ENCODE measurements at places on chromosomes 2 and 18. TPM values are rescaled to one million over a fixed set of nuclear protein-coding genes. Genes with fewer than 3 reads are reported as not detected.

The DSC1 gene
- not detected for total RNA-seq

The C2orf66 gene
- 1.2 TPM for total RNA-seq

- DNase-seq = no peak
- H3K36me3 ChIP-seq = peaks cover 5% of the 10 kb centered on the region
- no peak overlapping the region for H3K4me3 ChIP-seq
- H3K27me3 ChIP-seq = no peaks in the 10 kb centered on the region
These were observed 6.2 kb downstream of the ARMC9 start for GRCh38 chr2:231204581-231204980.

GRCh38 chr2:196725218-196725617 is 74.3 kb downstream of the GTF3C3 start:
- no peaks in the 10 kb centered on the region for H3K27me3 ChIP-seq
- H3K27ac ChIP-seq = no peak overlapping the region
- no peak for DNase-seq
- no peaks in the 10 kb centered on the region for H3K36me3 ChIP-seq
- H3K4me1 ChIP-seq = no peaks in the 10 kb centered on the region
- no peak overlapping the region for H3K4me3 ChIP-seq

GRCh38 chr2:238131761-238132462 is 6.6 kb upstream of the KLHL30 start:
- H3K4me1 ChIP-seq = no peaks in the 10 kb centered on the region
- peaks cover 4% of the 10 kb centered on the region for H3K27me3 ChIP-seq
- H3K36me3 ChIP-seq = no peaks in the 10 kb centered on the region
- DNase-seq = no peak
- H3K4me3 ChIP-seq = no peak overlapping the region

DNA sequence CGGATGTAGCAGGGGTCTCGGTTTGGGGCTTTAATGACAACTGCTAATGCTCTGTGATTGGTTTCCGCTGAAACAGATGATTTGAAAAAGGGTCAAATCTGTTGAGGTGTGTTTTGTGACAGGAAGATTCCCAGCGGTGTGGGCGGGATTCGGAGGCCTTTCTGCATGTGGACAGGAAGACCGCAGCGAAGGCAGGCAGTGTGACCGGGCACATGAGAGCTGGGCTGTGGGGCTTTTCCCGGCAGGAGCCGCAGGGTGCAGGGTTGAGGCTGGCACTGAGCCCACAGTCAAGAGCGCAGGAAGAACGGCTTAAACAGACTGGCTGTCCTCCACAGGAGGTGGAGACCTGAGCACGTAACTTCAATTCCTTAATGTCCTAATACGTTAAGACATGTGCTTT is 180.0 kb upstream of the TPO start:
- no peaks in the 10 kb centered on the region for H3K27me3 ChIP-seq
- no peaks in the 10 kb centered on the region for H3K36me3 ChIP-seq
- no peak overlapping the region for H3K4me3 ChIP-seq
- no peak overlapping the region for H3K27ac ChIP-seq

The TFCP2L1 gene
- 7.5 TPM for total RNA-seq

- peak within 1 kb of the TSS; percentile 91 for H3K4me3 ChIP-seq
- no peaks in the 10 kb centered on the region for H3K27me3 ChIP-seq
- DNase-seq = peak; percentile 90
- no peaks in the 10 kb centered on the region for H3K4me1 ChIP-seq
- H3K27ac ChIP-seq = peak within 1 kb of the TSS; percentile 99
These were observed at the start of gene USP34 for GRCh38 chr2:61470965-61471904. USP34 (minus strand) TSS chr2:61471087; CDS start chr2:61470692, 395 bp downstream.

- no peak for DNase-seq
- H3K27me3 ChIP-seq = no peaks in the 10 kb centered on the region
- no peak overlapping the region for H3K4me3 ChIP-seq
- no peaks in the 10 kb centered on the region for H3K36me3 ChIP-seq
These were observed 61.3 kb downstream of the IL1R2 start for GRCh38 chr2:102053096-102053495.

- H3K27me3 ChIP-seq = no peaks in the 10 kb centered on the region
- DNase-seq = no peak
- no peak overlapping the region for H3K27ac ChIP-seq
These were observed 8.1 kb upstream of the WIPF1 start for GRCh38 chr2:174605687-174606086.

- no peak overlapping the region for H3K4me3 ChIP-seq
- H3K4me1 ChIP-seq = no peaks in the 10 kb centered on the region
- no peak for DNase-seq
These were observed 37.7 kb upstream of the MEX3C start for GRCh38 chr18:51235009-51235789.

DNA sequence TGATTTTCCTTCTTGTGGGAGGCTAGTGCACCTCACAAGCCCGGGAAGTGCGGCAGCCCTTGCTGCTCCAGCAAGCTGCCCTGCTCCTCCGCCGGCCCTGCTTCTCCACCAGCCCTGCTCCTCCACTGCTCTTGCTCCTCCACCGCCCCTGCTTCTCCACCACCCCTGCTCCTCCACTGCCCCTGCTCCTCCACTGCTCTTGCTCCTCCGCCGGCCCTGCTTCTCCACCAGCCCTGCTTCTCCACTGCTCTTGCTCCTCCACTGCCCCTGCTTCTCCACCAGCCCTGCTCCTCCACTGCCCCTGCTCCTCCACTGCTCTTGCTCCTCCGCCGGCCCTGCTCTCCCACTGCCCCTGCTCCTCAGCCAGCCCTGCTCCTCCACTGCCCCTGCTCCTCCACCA is 95.6 kb downstream of the NDUFA10 start:
- peak; percentile 31 for DNase-seq
- H3K27me3 ChIP-seq = no peaks in the 10 kb centered on the region
- H3K4me1 ChIP-seq = no peaks in the 10 kb centered on the region
- no peak overlapping the region for H3K4me3 ChIP-seq

GRCh38 chr2:25566694-25567093 is 106.7 kb downstream of the DTNB start:
- H3K4me1 ChIP-seq = no peaks in the 10 kb centered on the region
- no peak overlapping the region for H3K27ac ChIP-seq
- no peak for DNase-seq
- no peaks in the 10 kb centered on the region for H3K27me3 ChIP-seq
- H3K36me3 ChIP-seq = no peaks in the 10 kb centered on the region

DNA sequence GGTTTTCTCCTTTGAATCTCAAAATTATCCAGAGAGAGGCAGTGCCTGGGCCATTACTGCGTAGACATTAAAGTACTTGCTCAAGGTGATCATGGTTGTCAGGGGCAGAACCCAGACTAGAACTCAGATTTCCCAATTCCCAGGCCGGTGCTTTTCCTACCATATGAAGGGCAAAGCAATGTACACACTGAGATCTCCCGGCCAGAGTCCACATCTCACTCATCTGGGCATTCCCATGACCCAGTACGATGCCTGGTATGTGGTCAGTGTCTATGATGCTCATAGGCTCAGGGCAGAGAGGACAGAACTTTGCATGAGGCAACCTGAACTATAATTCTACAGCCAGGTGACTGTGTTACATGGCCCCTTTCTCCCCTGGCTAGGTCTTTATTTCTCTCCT is 531.4 kb downstream of the TDRD15 start:
- no peaks in the 10 kb centered on the region for H3K4me1 ChIP-seq
- no peaks in the 10 kb centered on the region for H3K36me3 ChIP-seq
- DNase-seq = no peak
- H3K4me3 ChIP-seq = no peak overlapping the region

The ITGA4 gene
- 6.7 TPM for total RNA-seq

DNA sequence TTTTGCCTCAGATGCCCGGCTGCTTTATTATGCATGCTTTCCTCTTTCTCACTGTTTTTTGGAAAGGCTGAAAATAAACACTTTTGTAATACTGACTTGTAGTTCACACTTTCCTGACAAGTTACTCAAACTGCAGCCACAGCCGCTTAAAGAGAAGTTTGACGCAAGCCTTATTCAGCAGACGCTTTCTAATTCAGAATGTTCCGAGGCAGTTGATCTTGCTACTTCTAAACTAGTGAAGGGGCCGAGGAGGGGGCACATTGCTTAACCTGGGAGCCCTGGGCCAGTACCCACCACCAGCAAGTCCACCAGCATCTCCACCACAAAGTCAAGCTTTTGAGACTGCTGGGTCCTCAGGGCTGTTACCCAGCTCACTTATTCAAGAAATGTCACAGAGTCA is 71.8 kb upstream of the SPRED2 start:
- no peaks in the 10 kb centered on the region for H3K36me3 ChIP-seq
- no peak overlapping the region for H3K4me3 ChIP-seq
- H3K4me1 ChIP-seq = no peaks in the 10 kb centered on the region

DNA sequence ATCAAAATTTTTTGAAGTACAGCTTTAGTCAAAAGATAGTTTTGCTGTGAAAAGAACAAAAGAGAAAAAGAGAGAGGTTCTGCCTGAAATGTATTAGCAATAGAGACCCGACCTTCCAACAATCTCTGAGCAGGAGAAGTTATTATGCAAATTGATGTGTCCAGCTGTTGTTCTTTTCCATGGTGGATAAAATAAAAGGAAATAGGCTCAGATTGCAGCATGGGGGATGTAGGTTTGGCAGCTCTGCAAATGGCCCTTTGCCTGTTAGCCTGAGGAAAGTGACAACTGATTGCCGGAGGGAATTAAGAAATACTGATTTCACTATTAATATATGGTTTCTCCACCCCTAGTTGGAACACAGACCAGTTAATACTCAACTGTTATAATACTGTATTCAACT is 1283.2 kb upstream of the NXPH2 start:
- no peak overlapping the region for H3K4me3 ChIP-seq
- DNase-seq = no peak
- no peaks in the 10 kb centered on the region for H3K4me1 ChIP-seq
- no peaks in the 10 kb centered on the region for H3K27me3 ChIP-seq

- H3K27me3 ChIP-seq = peaks cover 5% of the 10 kb centered on the region
- H3K36me3 ChIP-seq = no peaks in the 10 kb centered on the region
- no peak overlapping the region for H3K4me3 ChIP-seq
- no peak overlapping the region for H3K27ac ChIP-seq
- no peak for DNase-seq
These were observed 5.7 kb upstream of the PIK3C3 start for GRCh38 chr18:41949206-41949920.

- H3K36me3 ChIP-seq = no peaks in the 10 kb centered on the region
- no peak for DNase-seq
- no peak overlapping the region for H3K27ac ChIP-seq
- no peaks in the 10 kb centered on the region for H3K27me3 ChIP-seq
These were observed 387.8 kb downstream of the ZNF521 start for GRCh38 chr18:24964216-24964615.

GRCh38 chr18:77062518-77063003 is 70.0 kb downstream of the MBP start:
- no peak for DNase-seq
- no peaks in the 10 kb centered on the region for H3K27me3 ChIP-seq
- no peak overlapping the region for H3K4me3 ChIP-seq

DNA sequence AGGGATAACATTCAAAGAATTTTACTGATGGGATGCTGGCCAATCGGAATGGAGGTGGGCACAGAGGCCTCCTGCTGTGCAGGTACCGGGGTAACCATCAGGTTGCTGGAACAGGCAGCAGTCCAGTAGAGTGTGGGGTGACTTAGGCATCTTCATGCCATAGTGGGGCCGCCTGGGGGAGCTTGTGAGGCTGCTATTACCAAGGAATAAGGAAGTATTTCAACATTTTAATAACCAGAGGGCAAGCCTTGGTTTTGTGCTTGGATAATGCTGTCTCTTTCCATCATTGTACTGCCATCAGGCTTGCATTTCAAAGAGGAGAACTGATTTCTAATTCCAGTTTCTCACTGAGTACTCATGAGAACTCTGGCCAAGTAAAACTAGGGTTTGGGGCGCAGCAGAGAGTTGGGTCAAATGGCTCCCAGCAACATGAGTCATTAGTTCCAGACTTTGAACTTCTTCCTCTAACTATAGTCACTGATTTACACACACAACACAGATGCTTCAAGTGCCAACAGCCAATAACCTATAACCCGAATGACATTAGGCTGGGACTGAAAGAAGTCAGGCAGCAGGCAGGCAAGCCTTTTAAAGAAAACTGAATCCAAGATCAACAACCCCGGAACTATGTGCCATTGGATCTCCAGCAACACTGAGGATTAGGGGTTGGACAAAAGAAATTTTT is 56.1 kb upstream of the FHL2 start:
- peak overlapping the region; percentile 23 for H3K27ac ChIP-seq
- DNase-seq = no peak
- H3K27me3 ChIP-seq = no peaks in the 10 kb centered on the region
- no peaks in the 10 kb centered on the region for H3K4me1 ChIP-seq

- no peak overlapping the region for H3K4me3 ChIP-seq
- H3K27ac ChIP-seq = no peak overlapping the region
- H3K27me3 ChIP-seq = no peaks in the 10 kb centered on the region
These were observed 331.3 kb downstream of the CYRIA start for GRCh38 chr2:16334366-16334765.

GRCh38 chr18:2994603-2995432 is 18.1 kb downstream of the LPIN2 start:
- no peak overlapping the region for H3K4me3 ChIP-seq
- no peaks in the 10 kb centered on the region for H3K4me1 ChIP-seq

DNA sequence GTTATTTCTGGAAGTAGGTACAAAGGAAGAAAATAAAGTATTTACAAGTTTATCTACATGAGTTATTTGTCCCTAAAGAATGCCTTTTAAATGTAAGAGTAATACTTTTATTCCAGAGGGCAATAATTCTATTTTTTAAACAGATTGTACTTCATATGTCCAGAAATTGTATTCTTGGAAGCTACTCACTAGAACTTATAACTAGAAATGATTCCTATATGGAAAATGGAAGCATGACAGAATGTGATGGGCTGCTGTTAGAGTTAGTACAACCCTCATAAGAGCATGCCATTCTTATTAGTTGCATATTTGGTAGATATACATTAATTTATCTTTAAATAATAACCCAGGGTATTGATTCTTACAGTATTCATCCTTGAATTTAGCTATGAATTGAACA is 362.0 kb downstream of the FSIP2 start:
- no peaks in the 10 kb centered on the region for H3K36me3 ChIP-seq
- DNase-seq = no peak
- H3K4me3 ChIP-seq = no peak overlapping the region
- H3K27me3 ChIP-seq = no peaks in the 10 kb centered on the region
- no peaks in the 10 kb centered on the region for H3K4me1 ChIP-seq

The IL1R2 gene
- total RNA-seq = 9.8 TPM

The DUSP28 gene
- total RNA-seq = 5.9 TPM

GRCh38 chr18:3345452-3345851 is 83.5 kb downstream of the MYL12B start:
- H3K4me3 ChIP-seq = no peak overlapping the region
- no peaks in the 10 kb centered on the region for H3K27me3 ChIP-seq
- no peaks in the 10 kb centered on the region for H3K36me3 ChIP-seq
- no peaks in the 10 kb centered on the region for H3K4me1 ChIP-seq

DNA sequence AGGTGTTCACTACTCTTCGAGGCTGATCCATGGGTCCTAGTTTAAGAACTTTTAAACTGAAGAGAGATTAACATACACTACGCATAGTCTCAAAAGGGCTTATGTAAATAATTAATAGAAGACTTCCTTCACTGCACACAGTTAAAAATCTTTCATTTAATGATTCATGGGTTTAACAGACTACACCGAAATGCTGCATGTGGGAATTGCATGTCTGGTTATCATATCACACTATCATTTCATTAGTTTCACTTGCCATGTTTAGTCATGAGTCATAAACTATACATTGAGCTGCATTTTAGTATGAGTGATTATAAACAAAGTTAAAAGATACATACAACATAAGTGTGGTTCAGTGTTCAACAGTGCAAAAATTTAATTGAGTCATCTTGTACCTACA is 31.2 kb downstream of the GLS start:
- no peaks in the 10 kb centered on the region for H3K27me3 ChIP-seq
- H3K4me3 ChIP-seq = no peak overlapping the region
- H3K4me1 ChIP-seq = no peaks in the 10 kb centered on the region
- DNase-seq = no peak
- peaks cover 3% of the 10 kb centered on the region for H3K36me3 ChIP-seq

The SRSF7 gene
- total RNA-seq = 135 TPM
